ENCODE measurements at places on chromosomes 11 and 22. TPM values are rescaled to one million over a fixed set of nuclear protein-coding genes. Genes with fewer than 3 reads are reported as not detected.

- DNase-seq, result no peak
Observed at GRCh38 chr11:128242451-128242850, 344.9 kb downstream of the ETS1 start.

Gene BLID
- total RNA-seq, result not detected

Gene CCDC88B
- 5.5 TPM for total RNA-seq

DNA sequence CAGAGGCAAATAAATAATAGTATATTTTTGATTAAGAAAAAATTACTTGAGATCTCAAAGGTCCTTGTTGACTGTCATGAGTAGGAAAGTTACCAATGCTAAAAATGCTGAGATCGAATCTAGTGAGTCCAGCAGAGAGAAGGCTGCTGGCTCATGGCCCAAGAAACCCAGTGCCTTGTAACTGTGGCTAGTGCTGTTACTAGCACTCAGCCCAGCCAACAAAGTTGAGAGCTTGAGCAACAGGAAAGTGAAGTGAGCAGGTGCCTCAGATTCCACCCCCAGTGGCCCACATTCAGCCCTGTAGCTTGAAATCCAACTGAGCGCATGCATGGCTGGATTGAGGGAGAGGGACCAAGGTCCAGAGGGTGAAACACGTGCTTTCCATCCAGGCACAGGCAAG, 398.2 kb downstream of the SHANK2 start:
- no peak for DNase-seq

Gene CTR9
- 30.7 TPM for total RNA-seq

Gene BCR
- 74.0 TPM for total RNA-seq

Gene OR51V1
- not detected for total RNA-seq

GRCh38 chr22:24901448-24901847, 45.0 kb downstream of the LHFPL7 start:
- no peak for DNase-seq

DNA sequence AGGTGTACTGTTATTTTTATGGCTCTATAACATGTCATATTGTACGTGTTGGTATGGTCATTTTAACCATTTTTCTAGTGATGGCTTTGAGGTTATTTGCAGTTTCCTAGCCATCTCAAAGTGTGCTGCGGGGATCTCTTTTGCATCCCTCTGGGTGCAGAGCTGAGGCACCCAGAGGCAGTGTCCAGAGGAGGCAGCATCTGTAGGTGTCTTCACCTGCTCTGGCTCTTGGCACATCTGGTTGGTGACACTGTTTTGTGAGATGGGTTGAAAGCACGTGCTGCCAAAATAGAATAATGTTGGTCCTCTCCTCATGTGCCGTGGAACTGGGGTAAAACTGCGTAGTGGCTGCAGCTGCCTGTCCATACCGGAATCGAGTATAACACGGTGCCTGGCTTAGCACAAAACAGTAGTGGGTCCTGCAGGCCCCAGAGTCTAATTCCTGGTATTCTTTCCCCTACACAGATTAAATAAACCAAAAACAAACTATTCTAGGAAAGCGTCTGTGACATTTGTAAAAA, 12.9 kb downstream of the NEAT1 start:
- DNase-seq, result no peak

DNA sequence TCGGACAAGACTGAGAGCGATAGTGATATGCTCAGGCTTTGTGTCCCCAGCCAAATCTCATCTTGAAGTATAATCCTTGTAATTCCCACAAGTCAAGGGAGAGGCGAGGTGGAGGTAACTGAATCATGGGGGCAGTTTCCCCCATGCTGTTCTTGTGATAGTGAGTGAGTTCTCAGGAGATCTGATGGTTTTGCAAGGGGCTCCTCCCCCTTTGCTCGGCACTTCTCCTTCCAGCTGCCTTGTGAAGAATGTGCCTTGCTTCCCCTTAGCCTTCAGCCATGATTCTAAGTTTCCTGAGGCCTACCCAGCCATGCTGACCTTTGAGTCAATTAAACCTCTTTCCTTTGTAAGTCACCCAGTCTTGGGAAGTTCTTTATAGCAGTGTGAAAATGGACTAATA, 7.5 kb upstream of the FOLR2 start:
- DNase-seq, result no peak

DNA sequence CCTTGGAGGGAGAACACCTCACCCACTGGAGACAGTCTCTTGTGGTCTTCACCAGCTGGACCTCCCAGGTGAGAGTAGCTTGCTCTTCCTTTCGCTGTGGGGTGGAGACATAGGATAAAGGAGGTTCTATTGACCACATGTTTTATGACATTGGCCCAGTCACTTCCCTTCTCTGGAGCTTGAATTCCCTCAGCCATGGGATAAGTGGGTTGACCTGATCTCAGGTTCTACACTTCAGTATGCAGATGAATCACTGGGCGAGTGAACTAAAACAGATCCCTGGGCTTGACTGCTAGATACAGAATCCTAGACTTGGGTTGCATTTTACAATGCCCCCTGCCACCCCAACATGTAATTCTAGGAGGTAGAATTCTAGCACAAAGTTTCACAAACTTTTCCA, 54.8 kb upstream of the PRSS23 start:
- no peak for DNase-seq

GRCh38 chr11:128519338-128519737, 68.0 kb downstream of the ETS1 start:
- no peak for DNase-seq
